ENCODE measurements at places on chromosomes 7 and 10. TPM values are rescaled to one million over a fixed set of nuclear protein-coding genes. Genes with fewer than 3 reads are reported as not detected.

The CALML5 gene
- total RNA-seq = not detected

The DYNC1I1 gene
- 0.17 TPM for total RNA-seq

The CYP2C8 gene
- under 0.01 TPM for total RNA-seq

The GPC2 gene
- total RNA-seq = 1.5 TPM

The CH25H gene
- total RNA-seq = 0.26 TPM

The CUL2 gene
- total RNA-seq = 19.9 TPM

The MIOS gene
- total RNA-seq = 19.1 TPM

The ACTR3C gene
- 2.0 TPM for total RNA-seq

The RNF133 gene
- total RNA-seq = 0.16 TPM

The EFCAB10 gene
- not detected for total RNA-seq

The NUDT1 gene
- 25.4 TPM for total RNA-seq

The AKR1C4 gene
- total RNA-seq = not detected

The GRID1 gene
- total RNA-seq = not detected

The RSBN1L gene
- total RNA-seq = 16.4 TPM
